Stimulated activated CD4-positive, alpha-beta T cell treated with anti-CD3 and anti-CD28 coated beads, Interleukin-1b, Interleukin-23, amount 100 ng/mL, for 4 hours (primary cell): ENCODE measurements at places on chromosomes 12 and 14.

DNA sequence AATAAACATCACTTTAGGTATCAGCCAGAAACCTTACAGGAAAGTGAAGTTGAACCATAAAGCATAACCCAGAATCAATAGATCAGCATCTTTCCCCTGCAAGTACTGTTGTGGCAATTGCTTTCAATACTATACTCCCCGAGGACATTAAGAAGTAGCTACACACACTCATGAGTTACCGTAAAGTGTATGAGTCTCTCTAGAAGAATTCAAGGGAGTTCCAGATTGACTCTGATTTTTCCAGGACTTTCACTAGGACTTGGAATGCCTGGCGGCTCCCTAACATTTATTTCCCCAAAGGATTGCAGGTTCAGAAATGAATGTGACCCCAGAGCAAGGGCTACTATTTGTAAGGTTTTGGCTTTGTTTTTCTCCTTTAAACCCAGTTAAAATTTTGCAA is 465.4 kb upstream of the MDGA2 start:
- no peak for DNase-seq

GRCh38 chr12:10119066-10119465 is 10.9 kb downstream of the CLEC7A start:
- no peak for DNase-seq

DNA sequence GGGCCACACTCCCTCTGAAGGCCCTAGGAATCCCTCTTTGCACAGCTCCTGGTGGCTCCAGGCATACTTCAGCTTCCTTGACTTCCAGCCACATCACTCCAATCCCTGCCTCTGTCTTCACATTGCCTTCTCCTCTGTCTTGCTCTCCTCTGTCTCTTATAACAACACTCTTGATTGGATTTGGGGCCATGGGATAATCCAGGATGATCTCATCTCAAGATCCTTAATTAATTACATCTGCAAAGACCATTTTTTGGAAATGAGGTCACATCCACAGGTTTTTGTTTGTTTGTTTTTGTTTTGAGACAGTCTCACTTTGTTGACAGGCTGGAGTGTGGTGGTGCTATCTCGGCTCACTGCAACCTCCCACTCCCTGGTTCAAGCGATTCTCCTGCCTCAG is 88.7 kb downstream of the TMTC1 start:
- DNase-seq = no peak

DNA sequence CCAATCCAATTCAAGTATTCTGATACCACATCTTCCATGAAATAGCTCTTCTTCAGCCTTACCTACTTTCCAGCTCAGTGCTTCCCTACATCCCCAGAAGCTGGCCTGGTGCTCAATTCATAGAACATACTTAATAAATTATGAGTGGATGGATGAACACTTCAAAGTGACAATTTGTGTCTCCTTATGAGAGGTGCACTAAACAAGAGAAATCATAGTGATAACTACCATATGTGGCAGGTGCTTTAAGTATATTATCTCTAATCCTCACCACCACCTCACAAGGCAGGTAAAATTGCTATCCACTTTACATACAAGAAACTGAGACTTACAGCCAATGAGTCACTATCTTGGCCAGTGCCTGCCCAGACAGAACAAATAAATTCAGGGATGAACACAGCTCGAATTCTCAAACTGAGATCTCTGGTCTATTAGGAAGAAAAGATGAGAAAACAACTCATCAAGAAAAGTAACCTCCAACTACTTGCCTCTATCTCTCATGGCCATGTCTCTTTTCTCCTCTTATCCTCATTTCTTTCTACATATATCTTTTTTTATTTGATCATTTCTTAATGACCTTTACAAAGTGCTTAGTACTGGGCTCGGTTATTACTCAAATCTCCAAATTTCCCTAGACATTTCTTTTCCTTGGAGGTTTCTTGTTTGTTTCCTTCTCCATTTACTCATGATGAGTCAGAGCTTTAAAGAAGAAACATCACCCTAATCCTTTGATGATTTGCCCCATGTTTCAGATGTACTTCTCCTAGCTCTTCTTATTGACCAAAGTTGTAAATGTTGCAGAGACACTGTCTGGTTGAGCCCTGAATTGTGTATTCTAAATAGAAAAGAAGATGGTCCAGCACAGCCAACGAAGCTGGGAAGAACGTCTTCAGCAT is 161.5 kb downstream of the RPS29 start:
- no peak for DNase-seq

DNA sequence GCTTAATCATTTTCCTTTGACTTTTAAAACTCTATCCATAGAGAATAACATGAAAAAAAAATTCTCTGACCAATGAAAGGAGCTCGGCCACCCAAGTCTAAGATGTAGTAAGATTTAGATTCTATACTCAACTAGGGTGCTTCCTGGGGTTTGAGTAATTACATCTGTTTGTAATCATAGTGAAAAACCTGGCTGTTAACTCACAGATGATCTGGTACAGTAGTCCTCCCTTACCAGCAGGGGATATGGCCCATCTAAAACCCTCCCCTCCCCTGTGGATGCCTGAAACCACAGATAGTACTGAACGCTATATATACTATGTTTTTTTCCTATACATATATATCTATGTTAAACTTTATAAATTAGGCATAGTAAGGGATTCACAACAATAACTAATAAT is 89.2 kb downstream of the DAAM1 start:
- no peak for DNase-seq

GRCh38 chr12:101924618-101925017 is 47.2 kb downstream of the DRAM1 start:
- no peak for DNase-seq

DNA sequence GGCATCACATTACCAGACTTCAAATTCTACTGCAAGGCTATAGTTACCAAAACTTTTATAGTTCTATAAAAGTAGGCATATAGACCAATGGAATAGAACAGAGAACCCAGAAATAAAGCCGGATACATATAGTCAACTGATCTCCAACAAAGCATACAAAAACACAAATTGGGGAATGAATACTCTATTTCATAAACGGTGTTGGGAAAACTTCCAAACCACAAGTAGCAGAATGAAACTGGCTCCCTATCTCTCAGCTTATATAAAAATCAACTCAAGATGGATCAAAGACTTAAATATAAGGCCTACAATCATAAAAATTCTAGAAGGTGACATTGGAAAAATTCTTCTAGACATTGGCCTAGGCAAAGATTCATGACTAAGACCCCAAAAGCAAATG is 187.9 kb upstream of the PLXNC1 start:
- DNase-seq = no peak

GRCh38 chr12:58395056-58395455 is 453.7 kb downstream of the ATP23 start:
- no peak for DNase-seq

- no peak for DNase-seq
These were observed 454.2 kb downstream of the AEBP2 start for GRCh38 chr12:19893514-19893913.
